ENCODE measurements at places on chromosomes 11 and 22.
A peak's percentile ranks its signal among the peaks of the same experiment; 100 is the strongest.

DNA sequence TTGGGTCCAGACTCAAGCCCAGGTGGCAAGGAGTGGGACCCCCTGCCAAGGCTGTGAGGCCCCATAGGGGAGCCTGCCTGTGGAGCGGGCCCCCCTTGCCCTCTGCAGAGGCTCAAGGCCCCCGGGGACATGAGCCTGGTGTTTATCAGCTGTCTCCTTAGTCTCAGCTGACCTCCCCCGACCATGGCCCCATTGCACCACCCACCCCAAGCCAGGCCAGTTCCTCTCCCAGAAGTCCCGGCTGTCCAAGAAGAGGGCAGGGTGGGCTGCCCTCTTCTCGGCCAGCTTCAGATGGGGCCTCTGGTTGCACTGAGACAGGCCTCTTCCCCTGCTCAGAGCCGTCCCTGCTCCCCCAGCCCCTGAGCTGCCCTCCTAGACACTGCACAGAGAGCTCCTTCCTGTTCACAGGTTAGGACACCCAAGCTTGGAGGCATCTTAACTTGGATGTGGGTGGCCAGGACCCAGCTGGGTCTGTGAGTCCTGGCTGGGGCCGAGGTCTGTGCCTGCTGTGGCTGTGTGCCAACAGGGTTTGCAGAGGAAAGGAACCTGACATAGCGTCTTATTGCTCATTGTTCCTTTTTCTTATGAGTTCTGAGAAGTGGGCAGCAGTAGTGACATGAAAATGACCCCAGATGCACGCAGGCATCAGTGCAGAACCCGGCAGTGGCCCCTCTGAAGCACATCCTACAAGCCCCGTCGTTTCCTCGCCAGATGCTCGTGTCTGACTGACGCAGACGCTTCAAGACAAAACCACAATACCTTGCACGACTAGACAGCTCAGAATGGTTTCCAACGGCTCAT lies 5.4 kb downstream of the TRABD start:
- peak; percentile 90 for DNase-seq

DNA sequence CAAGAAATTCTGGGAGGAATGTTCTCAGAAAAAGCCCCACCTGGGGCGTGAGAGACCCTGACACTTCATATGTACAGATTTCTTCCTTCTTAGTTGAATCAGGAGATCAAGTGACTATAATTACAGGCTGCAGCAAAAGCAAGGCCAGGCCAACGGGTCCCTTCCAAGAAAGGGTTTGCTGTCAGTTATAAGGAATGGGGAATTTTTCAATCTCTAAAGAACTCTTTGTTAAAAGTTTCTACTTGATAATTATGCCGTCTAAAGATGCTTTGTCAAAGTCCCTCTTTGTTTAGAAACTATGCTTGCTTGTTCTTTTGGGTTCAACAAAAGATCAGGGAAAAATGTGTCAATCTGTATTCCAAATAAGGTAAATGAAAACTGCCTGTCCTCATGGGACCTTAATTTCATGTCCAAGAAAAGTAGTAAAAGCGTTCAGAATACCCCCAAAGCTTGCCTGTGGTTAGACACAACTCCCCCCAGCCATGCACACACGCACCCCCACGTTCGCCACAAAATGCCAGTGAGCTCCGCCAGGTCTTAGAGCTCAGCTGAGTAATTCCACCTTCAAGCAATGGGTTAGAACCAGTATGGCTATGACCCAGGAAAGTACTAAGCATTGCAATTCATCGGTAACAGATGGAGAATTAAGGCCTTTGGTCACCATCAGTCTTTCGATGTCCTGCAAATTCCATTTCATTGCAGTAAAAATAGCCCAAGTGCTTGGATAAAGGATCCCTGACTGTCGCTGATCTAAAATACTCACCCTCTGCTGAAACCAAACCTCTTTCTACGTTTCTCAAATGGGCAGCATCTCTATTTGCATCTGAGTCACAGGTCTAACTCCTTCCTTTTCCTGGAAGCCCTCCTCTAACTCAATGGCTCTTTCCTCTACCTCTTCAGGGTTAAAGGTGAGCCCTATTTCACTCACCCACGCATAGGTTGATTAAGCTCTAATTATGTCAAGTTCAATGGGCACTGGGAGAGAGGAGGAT lies 419.2 kb upstream of the SYN3 start:
- no peak for DNase-seq

DNA sequence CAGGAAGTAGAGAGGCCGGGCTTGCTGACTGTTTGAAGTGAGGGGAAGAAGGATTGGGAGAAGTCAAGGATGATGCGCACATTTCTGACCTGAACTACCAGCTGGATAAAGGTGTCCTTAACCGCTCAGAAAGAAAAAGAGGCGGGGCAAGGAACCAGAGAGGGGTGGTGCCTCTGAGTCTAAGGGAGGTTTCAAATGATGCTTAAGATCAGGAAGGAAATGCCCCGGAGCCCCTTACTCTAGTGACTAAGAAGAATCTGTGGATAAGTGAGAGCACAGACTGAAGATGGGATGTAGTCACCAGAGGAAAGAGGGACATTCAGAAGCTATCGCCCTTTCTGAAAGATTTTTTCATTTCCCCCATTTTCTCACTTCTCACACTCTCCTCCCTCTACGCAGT lies 12.7 kb downstream of the DCHS1 start:
- DNase-seq, result no peak

GRCh38 chr11:111378861-111379601 lies at the start of gene POU2AF1:
TSS of gene POU2AF1 (minus strand) at chr11:111379275. CDS start at chr11:111379177, 98 bp downstream.
- peak; percentile 38 for DNase-seq

DNA sequence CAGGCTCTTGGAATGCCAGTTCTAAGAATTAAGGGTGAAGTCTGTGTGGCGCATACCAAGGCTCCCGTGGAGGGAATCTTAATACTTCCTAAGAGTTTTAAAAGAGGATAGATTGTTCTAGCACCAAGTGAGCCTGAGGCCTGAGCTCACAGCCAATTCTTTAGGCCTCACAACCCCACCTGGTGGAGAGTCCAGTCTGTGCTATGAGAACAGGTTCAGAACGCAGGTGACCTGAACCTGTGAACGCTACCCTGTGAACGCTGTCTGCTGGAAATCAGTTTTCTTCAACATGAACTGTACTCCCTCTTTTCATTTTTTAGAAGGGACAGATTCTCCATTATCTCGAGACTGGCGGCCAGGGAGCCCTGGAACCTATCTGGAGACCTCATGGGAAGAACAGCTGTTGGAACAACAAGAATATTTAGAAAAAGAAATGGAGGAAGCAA lies 43.2 kb upstream of the DLAT start:
- peak; percentile 43 for DNase-seq

GRCh38 chr11:28654191-28654590 lies 546.0 kb downstream of the METTL15 start:
- DNase-seq, result no peak

DNA sequence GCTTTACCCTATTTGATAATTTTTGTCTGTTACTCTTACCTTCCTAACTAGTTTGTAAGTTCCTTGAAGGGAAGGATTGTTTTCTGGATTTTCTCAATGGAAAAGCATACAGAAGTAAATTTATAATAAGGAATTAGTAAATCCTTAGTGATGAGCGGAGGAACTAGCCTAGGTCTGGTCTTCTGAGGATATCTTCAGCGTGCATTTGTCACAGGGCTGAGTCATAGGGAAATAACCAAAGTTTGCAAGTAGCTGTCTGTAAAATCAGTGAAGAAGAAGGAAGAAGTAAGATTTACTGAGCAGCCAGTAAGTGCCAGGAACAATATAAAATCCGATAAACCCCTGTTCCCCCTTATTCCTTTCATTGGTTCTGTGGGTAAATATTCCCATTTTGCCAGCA lies 162.7 kb upstream of the SORL1-AS1 start:
- DNase-seq, result no peak

DNA sequence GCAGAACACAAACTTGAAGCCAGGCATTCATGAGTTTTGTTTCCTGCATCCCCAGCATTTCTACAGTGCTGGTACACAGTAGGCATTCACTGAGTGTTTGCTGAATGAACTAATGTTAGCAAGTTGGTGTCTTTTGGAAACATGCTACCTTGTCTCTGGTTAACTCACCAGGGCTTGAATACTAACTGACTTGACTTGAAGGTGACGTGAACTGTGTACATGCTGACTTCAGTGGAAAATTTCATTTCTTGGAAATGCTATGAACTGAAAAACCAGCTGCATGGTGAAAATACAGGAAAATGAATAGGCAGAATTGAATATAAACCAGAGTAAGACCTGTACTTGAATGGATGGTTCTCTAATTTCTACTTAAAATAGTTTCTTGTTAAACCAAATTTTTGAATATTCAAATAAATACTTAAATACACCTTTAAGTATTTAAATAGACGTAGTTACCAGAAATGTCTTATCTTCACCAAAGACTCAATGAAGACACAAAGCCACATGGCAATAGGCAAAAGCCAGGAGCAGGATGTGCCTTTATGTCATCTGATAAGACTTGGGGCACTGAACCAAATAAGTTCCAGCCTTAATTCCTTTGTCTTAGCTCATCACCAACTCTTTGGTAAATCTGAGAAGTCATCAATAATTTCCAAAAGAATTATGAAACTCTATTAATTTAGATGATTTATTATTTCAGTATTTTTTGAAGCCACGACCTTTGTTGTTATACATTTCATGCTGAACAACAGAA lies 39.7 kb upstream of the POU2AF2 start:
- no peak for DNase-seq

GRCh38 chr11:85791409-85791990 lies 19.4 kb downstream of the SYTL2 start:
- no peak for DNase-seq

- DNase-seq, result no peak
Observed at GRCh38 chr11:1326435-1327063, 17.1 kb upstream of the TOLLIP start.

DNA sequence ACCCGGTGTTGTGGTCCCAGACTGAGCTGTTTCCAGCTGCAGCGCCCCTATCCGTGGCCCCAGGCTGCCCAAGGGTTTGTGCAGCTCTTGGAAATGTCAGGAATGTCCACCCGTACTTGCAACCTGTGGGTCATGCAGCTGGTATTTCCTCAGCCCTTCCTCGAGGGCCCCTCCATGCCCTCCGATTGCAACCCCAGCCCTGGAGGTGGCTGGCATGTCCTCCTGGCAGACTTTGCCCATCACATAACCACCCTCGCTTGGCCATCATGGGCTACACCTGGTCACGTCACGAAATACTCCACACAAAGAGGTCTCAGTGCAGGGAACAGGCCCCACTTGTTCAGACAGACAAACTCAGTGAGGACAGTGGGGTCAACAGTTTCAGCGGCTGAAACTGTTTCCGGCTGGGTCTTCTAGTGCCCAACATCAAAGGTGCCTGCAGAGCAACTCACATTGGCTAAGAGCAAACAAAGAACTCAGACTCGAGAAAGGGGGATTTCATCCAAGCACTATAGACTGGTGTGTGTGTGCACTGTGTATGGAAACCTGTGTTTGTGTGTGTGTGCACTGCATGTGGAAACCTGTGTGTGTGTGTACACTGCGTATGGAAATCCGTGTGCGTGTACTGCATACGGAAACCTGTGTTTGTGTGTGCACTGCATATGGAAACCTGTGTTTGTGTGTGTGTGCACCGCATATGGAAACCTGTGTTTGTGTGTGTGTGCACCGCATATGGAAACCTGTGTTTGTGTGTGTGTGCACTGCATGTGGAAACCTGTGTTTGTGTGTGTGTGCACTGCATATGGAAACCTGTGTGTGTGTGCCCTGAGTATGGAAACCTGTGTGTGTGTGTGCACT lies 72.8 kb upstream of the CCND1 start:
- DNase-seq, result no peak

DNA sequence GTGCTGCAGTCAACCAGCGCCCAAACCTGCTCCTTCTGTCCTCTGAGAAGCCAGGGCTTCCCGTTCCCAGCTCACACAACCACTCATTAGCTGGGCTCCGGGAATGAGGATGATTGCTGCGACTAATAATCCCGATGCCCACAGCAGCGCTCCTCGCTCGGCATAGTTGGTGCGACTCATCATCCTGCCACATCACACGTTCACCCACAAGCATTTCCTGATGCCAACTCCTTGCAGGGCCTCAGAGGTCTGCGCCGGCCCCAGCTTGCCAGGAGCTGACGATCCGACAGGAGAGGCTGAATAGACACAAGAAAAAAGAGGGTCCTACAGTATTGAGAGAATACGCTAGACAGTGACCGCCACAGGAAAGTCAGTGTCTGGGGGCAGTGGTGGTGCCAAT lies 10.6 kb upstream of the CSNK1E start:
- no peak for DNase-seq

GRCh38 chr11:121769191-121769590 lies 316.4 kb upstream of the SORL1-AS1 start:
- DNase-seq, result no peak

- no peak for DNase-seq
Observed at GRCh38 chr11:63879598-63880402, 37.2 kb downstream of the RCOR2 start.

DNA sequence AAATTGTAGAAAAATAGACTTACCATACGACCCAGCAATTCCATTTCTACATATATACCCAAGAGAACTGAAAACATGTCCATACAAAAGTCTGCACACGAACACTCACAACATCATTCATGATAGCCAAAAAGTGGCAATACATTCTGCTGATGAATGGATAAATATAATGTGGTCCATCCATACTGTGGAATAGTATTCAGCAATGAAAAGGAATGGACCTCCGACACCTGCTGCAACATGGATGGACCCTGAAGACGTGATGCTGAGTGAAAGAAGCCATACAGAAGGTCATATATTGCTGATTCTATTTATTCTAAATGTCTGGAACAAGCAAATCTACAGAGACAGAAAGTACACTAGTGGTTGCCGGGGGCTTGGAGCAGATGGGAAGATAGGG lies 19.2 kb downstream of the CPT1A start:
- no peak for DNase-seq

- DNase-seq, result no peak
Observed at GRCh38 chr11:103668859-103669258, 367.6 kb upstream of the DDI1 start.

GRCh38 chr11:110425751-110426545 lies 3.8 kb upstream of the FDX1 start:
- DNase-seq, result no peak

- DNase-seq, result no peak
Observed at GRCh38 chr22:38744981-38745380, 10.8 kb downstream of the SUN2 start.

GRCh38 chr22:31241200-31241599 lies 29.1 kb downstream of the LIMK2 start:
- no peak for DNase-seq

GRCh38 chr22:26953012-26953883 lies 295.9 kb downstream of the MIAT start:
- no peak for DNase-seq

DNA sequence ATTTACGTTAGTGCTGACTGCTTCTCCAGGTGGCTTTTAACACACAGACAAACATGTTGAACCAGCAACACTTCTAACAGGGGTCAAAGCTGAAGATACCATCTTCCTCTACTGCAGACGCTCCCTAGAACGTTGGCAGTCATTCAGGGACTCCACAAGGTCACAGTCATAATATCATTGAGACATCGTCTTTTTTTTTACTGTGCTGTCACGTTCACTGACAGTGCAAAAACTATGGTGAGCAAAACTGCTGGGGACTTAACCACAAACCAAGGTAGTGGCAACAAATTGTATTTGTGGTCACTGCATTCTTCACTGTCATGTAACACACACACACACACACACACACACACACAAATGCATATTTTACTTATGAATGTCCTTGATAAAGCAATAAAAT lies 244.9 kb downstream of the CASP12 start:
- peak; percentile 61 for DNase-seq

Measured in immature natural killer cell (primary cell).